Calu3 (cell line): ENCODE measurements at places on chromosomes 4 and X. TPM values are rescaled to one million over a fixed set of nuclear protein-coding genes. Genes with fewer than 3 reads are reported as not detected.

Gene GPR50
- not detected in 2 replicates for total RNA-seq

Gene THAP9
- 4.7 and 7.2 TPM in 2 replicates for total RNA-seq

Gene BLOC1S4
- 9.2 and 13.2 TPM in 2 replicates for total RNA-seq

Gene IL2RG
- total RNA-seq = 0.57 and 3.6 TPM in 2 replicates

Gene USP17L11
- not detected in 2 replicates for total RNA-seq

Gene USP17L12
- total RNA-seq = not detected in 2 replicates

Gene ENPEP
- not detected in 2 replicates for total RNA-seq

Gene RAP2C
- total RNA-seq = 22.9 and 28.4 TPM in 2 replicates

Gene ARR3
- total RNA-seq = not detected in 2 replicates

Gene DRP2
- 0.39 and 0.66 TPM in 2 replicates for total RNA-seq

Gene ARHGAP24
- total RNA-seq = 9.7 and 10.2 TPM in 2 replicates

Gene DAPP1
- 25.9 and 30.6 TPM in 2 replicates for total RNA-seq

Gene SLC49A3
- total RNA-seq = 0.24 and 0.40 TPM in 2 replicates

Gene GYG2
- total RNA-seq = 6.9 and 9.0 TPM in 2 replicates

Gene TMPRSS11A
- not detected in 2 replicates for total RNA-seq

Gene VSIG1
- 2.6 and 23.2 TPM in 2 replicates for total RNA-seq

Gene SMIM31
- 1.9 and 4.2 TPM in 2 replicates for total RNA-seq

Gene NAP1L3
- not detected in 2 replicates for total RNA-seq

Gene PFKFB1
- total RNA-seq = 0.31 TPM in 1 of 2 replicates, not detected in the other

Gene ACOX3
- total RNA-seq = 11.0 and 12.1 TPM in 2 replicates

Gene SYTL4
- total RNA-seq = 16.0 and 17.3 TPM in 2 replicates

Gene PABPC1L2A
- not detected in 2 replicates for total RNA-seq

Gene PROM1
- total RNA-seq = 43.8 and 73.9 TPM in 2 replicates

Gene SNX25
- total RNA-seq = 15.9 and 16.1 TPM in 2 replicates

Gene SATL1
- 0.10 TPM in 1 of 2 replicates, not detected in the other for total RNA-seq

Gene ALAS2
- total RNA-seq = not detected in 2 replicates

Gene PF4V1
- not detected in 2 replicates for total RNA-seq

Gene SAP30
- 10.6 and 12.7 TPM in 2 replicates for total RNA-seq

Gene RTL9
- total RNA-seq = not detected in 2 replicates

Gene SLC38A5
- 0.33 and 0.54 TPM in 2 replicates for total RNA-seq

Gene SCML1
- 14.2 and 14.4 TPM in 2 replicates for total RNA-seq

Gene SULT1E1
- 1.9 and 2.4 TPM in 2 replicates for total RNA-seq

Gene TAF7L
- total RNA-seq = 0.15 TPM in 1 of 2 replicates, not detected in the other

Gene TEX11
- not detected in 2 replicates for total RNA-seq

Gene HMX1
- not detected in 2 replicates for total RNA-seq

Gene KLB
- total RNA-seq = 0.07 and 0.09 TPM in 2 replicates

Gene FGF2
- total RNA-seq = 33.7 and 43.6 TPM in 2 replicates

Gene TMSB15A
- total RNA-seq = 1.8 and 1.9 TPM in 2 replicates

Gene SPACA5B
- total RNA-seq = not detected in 2 replicates

Gene CDX4
- not detected in 2 replicates for total RNA-seq

Gene CD38
- 3.4 and 9.4 TPM in 2 replicates for total RNA-seq

Gene FRMPD4
- total RNA-seq = not detected in 2 replicates

Gene DDIT4L
- total RNA-seq = 0.57 and 1.2 TPM in 2 replicates

Gene DCX
- not detected in 2 replicates for total RNA-seq

Gene CT55
- total RNA-seq = not detected in 2 replicates

Gene KLHL34
- total RNA-seq = 0.10 and 0.12 TPM in 2 replicates

Gene UPF3B
- 15.6 and 17.2 TPM in 2 replicates for total RNA-seq

Gene PLP1
- not detected in 2 replicates for total RNA-seq
